Thymus (tissue), 14 donors: ENCODE measurements at places on chromosomes 16 and 17. TPM values are rescaled to one million over a fixed set of nuclear protein-coding genes. Genes with fewer than 3 reads are reported as not detected.

Gene FBXL16
- total RNA-seq = 0.76 TPM

Gene MT1H
- 0.85 TPM for total RNA-seq

Gene HOXB6
- 0.19 TPM for total RNA-seq

Gene GPRC5C
- total RNA-seq = 11.5 TPM

Gene SLC13A2
- total RNA-seq = not detected

Gene ZNF624
- total RNA-seq = 6.6 TPM

Gene GFAP
- 0.19 TPM for total RNA-seq

Gene CD300E
- 0.33 TPM for total RNA-seq

GRCh38 chr16:7218936-7219335, 113.7 kb upstream of the RBFOX1 start:
- DNase-seq = no peak

DNA sequence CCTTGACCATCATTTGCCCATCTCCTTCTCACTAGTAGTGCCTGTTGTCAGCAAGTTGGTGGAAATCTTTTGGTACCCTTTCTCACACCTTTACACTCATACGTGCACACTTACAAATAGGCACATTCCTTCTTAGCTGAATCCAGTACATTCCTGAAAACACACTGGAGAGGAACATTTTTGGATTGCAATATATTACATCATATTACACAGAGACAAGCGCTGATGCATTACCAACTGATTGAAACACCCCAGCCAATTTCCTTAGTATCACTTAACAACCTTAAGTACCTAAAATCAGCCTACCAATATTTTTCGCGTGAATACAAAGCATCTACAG, 64.1 kb downstream of the PLCG2 start:
- no peak for DNase-seq

DNA sequence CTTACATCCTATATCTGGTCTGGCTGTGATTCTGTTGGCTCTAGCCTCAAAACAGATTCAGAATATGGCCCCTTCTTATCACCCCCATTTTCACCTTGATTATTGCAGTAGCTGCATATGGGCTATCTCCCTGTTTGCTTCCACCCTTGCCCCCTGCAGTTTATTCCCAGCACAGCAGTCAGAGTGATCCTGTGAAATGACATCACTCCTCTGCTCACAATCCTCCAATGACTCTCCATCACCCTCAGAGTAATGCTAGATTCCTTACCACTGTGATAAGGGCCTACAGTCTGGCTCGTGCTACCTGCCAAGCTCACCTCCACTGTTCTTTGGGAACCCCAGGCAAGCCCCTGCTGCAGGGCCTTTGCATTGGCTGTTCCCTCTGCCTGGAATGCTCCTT, 92.5 kb downstream of the ASIC2 start:
- no peak for DNase-seq

- DNase-seq = no peak
Measured at GRCh38 chr17:70157151-70157550, 12.2 kb upstream of the KCNJ2 start.

GRCh38 chr17:37429453-37429852, 22.8 kb downstream of the TADA2A start:
- no peak for DNase-seq

- no peak for DNase-seq
Measured at GRCh38 chr16:79051313-79051712, 549.2 kb downstream of the MAF start.

- DNase-seq = no peak
Measured at GRCh38 chr16:2490190-2491105, 15.5 kb downstream of the TBC1D24 start.

DNA sequence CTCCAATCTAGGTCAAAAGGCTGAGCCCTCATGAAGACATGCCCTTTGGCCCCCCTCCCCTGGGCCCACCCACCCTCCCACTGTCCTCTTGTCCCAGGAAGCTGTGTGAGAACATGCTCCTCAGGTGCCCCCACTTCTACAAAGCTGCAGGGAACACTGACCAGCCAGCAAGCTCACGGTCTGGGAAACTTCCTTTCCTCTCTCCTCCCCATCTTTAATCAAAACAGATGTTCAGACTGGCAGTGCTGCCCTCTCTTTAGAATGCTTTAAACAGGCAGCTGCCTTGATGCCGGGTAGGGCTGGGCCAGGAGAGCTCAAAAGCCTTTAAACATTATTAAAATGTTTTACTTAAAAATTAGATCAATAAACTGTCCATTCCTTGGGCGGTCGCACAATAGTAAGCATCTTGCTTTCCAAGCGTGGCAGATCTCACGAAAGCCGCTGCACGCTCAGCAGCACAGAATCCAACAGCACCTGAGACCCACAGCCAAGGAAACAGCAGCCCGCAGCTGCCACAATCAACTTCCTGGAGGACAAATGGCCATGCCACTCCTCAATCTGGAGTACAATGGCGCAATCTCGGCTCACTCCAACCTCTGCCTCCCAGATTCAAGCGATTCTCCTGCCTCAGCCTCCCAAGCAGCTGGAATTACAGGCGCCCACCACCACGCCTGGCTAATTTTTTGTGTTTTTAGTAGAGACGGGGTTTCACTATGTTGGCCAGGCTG, 399.2 kb downstream of the SLC39A11 start:
- DNase-seq = no peak

- no peak for DNase-seq
Measured at GRCh38 chr16:26247063-26247462, 555.3 kb downstream of the HS3ST4 start.

GRCh38 chr17:51948128-51948527, 210.4 kb downstream of the CA10 start:
- no peak for DNase-seq

GRCh38 chr16:78444-79150, 572 bp downstream of the MPG start:
- DNase-seq = no peak

DNA sequence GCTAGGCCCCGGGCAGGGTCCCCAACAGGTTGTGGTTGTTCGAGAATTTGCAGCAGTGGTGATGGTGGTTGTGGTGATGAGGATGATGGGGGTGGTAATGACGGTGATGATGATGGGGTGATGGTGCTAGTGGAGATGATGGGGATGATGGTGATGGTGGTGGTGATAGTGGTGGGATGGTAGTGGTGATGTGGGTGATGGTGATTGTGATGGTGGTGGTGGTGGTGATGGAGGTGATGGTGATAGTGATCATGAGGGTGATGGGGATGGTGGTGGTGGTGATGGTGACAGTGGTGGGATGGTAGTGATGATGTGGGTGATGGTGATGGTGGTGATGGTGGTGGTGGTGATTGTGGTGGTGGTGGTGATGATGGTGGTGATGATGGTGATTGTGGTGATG, 343.3 kb downstream of the SEC14L1 start:
- no peak for DNase-seq
